Lung microvascular endothelial cell (primary cell): ENCODE measurements at places on chromosomes 4 and X. TPM values are rescaled to one million over a fixed set of nuclear protein-coding genes. Genes with fewer than 3 reads are reported as not detected.

- DNase-seq = no peak
Measured at GRCh38 chr4:113312529-113312928, 263.1 kb downstream of the ANK2 start.

DNA sequence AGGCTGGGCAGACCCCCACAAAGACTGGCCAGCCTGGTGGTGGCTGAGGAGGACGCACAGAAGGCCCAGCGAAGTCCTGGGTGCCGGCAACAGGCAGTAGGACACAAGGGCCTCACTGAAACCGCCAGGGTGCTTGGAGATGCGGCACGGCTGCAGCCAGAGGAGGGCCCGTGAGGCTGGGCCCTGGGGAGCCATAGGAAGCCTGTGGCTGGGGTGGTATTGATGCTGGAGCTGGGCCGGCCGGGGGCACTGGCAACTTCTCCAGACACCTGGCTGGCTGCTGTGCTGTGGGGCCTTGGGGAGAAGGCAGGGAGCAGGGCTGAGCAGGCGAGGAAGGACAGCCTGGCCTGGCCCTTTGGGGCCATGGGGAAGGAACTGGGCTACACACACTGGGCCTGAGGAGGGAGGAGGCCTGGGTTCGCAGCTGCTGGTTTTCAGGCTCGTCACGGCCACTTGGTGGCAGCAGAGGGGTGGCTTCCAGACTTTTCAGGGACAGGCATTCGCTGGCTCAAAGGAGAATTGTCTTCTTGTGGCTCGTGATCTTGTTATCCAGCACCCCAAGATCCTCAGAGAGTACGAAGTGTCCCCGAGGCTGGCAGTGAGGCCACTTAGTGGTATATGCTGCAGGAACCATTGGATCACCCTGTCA is 37.2 kb downstream of the ATP2B3 start:
- DNase-seq = peak; percentile 65

The CFAP47 gene
- total RNA-seq = not detected in 2 replicates

GRCh38 chr4:85498068-85498733 is 23.3 kb downstream of the ARHGAP24 start:
- peak; percentile 59 for DNase-seq

The LGI2 gene
- not detected in 2 replicates for total RNA-seq

DNA sequence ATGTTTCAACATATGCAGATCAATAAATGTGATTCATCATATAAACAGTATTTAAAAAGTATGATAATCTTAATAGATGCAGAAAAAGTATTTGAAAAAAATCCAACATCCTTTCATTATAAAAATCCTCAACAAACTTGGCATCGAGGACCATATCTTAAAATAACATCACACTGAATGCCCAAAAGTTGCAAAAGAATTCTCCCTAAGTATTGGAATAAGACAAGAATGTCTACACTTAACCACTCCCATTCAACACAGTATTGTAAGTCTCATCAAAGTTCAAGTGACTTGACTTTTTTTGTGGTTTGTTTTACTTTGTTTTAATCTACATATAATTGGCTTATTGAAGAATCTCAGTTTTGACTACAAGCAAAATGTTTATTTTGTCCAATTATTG is 779.0 kb upstream of the SLIT2 start:
- no peak for DNase-seq
